ENCODE measurements at places on chromosomes 1 and 21. TPM values are rescaled to one million over a fixed set of nuclear protein-coding genes. Genes with fewer than 3 reads are reported as not detected.

Gene CD48
- total RNA-seq: 2.5 TPM

GRCh38 chr1:33288976-33289857 lies 31.7 kb downstream of the A3GALT2 start:
- DNase-seq: peak; percentile 30
- peaks cover 48% of the 10 kb centered on the region for H3K36me3 ChIP-seq
- H3K4me1 ChIP-seq: peaks cover 18% of the 10 kb centered on the region
- no peak overlapping the region for H3K4me3 ChIP-seq

GRCh38 chr1:26317612-26318337 lies at the start of gene CD52:
Gene CD52, plus strand, starts transcription at chr1:26317958. Its CDS starts 60 bp downstream, at chr1:26318018.
- no peaks in the 10 kb centered on the region for H3K27me3 ChIP-seq
- peak within 1 kb of the TSS; percentile 46 for H3K27ac ChIP-seq
- peaks cover 6% of the 10 kb centered on the region for H3K4me1 ChIP-seq
- no peak for DNase-seq

DNA sequence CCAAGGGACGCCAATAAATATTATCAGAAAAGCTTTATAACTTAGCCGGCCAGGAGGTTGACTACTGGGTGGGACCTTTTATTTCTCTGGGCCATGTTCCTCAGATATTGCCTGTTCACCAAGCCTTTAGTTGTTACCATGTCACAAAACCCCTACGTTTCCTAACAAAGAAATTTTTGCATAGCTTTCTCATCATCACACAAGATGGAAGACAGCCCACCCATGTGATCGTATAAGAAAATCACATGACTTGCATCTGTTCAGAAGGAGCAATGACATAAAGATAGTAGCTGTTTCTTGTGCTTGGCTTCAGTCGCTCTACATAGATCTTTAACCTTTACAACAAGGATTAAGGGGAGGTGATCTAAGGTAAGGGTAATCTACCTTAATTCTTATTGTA lies 88.9 kb upstream of the NGF start:
- H3K27me3 ChIP-seq: no peaks in the 10 kb centered on the region
- no peak for DNase-seq
- H3K36me3 ChIP-seq: no peaks in the 10 kb centered on the region

All from heart left ventricle (tissue), 16 donors.